ENCODE measurements at places on chromosomes 7 and 10.

- H3K27ac ChIP-seq = no peak overlapping the region
- DNase-seq = no peak
- no peaks in the 10 kb centered on the region for H3K4me1 ChIP-seq
- H3K36me3 ChIP-seq = peaks cover 6% of the 10 kb centered on the region
Observed at GRCh38 chr7:102446387-102447156, 13.2 kb downstream of the ORAI2 start.

DNA sequence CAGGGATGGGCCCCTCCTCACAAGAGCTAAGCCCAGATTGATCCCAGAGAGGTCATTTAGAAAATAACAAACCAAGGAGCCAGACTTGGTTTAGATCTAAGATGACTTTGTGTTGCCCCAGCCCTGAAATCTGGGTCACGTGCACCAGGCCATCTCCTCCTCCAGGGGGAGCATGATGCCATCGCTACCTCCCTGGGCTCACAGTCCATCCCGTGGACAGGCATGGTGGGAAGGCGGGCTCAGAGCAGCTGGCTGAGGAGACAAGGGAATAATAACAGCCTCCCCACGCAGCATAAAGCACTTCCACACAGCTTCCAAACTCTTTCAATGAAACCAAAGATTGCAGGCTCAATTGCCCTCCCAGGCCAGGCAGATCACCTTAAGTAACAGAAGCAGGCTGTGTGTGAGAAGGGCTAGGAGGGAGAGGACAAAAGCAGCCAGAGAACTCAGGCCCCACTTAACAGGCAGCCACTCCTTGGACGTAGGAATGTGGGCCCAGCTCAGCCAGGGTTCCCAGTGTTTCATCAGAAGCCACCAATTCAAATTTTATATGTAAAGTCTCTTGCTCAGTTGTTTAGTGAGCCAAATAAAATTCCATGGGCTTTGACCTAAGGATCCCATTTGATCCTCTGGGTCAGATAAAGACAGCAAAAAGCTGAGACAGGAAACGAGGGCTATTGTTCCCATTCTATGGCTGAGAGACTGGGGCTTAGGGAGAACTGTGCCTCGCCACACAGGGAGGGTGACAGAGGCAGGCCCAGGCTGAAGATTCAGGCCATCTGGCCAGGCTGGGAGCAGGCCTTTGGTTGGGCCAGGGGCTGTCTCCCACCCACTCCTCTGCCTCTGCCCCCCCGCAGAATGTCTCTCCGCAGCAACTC, 100.2 kb downstream of the COL13A1 start:
- DNase-seq = peak; percentile 47
- H3K27me3 ChIP-seq = no peaks in the 10 kb centered on the region
- no peaks in the 10 kb centered on the region for H3K36me3 ChIP-seq
- H3K4me3 ChIP-seq = no peak overlapping the region
- H3K4me1 ChIP-seq = no peaks in the 10 kb centered on the region
- no peak overlapping the region for H3K27ac ChIP-seq

DNA sequence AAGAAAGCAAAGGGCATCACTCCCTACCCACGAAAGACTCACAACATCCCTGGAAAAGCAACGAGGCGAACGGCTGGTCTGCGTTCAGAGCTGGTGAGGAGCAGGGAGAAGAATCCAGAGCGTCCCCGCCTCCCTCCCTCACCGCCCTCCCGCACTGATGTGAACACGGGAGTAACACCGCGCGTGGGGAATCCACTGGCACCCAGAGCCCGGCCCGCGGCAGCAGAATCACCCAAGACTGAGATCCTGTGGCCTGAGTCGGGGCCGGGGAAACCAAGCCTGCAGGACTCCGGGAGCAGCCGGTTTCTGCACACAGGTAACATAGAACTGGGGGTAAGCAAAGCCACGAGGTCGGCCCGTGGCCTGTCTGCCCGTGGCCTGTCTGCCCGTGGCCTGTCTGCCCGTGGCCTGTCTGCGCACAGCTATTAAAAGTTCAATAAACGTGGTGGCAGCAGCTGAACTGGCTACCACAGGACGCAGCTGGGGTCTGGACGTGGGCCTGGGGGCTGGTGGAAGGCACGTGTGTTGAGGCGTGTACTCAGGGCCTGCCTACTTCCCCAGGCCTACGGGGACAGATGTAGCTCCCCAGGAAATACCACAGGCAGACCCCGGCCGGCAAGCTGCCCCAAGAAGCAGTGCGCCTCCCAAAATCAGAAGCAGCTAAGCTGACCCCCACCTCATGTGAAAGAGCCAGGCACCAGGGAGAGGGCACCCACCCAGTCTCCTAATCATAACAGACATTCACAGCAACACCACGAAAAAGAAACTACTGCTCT, 23.0 kb downstream of the DIP2C start:
- H3K4me3 ChIP-seq = peak overlapping the region; percentile 83
- H3K27me3 ChIP-seq = no peaks in the 10 kb centered on the region
- H3K36me3 ChIP-seq = no peaks in the 10 kb centered on the region

DNA sequence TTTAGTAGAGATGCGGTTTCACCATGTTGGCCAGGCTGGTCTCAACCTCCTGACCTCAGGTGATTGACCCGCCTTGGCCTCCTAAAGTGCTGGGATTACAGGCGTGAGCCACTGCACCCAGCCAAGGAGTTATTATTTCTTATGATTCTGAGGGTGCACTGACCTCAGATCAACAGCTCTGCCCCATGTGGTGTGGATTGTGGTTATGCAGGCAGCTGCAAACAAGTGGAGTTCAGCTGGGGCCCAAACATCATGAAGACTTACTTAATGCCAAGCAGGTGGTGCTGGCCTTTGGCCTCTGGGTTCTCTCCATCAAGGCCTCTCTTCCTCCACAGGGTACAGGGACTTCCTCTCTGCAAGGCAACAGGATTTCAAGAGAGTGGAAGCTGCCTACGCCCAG, 45.1 kb upstream of the OPTN start:
- H3K4me1 ChIP-seq = no peaks in the 10 kb centered on the region
- H3K27me3 ChIP-seq = peaks cover 4% of the 10 kb centered on the region
- no peak for DNase-seq
- H3K4me3 ChIP-seq = no peak overlapping the region
- no peaks in the 10 kb centered on the region for H3K36me3 ChIP-seq

DNA sequence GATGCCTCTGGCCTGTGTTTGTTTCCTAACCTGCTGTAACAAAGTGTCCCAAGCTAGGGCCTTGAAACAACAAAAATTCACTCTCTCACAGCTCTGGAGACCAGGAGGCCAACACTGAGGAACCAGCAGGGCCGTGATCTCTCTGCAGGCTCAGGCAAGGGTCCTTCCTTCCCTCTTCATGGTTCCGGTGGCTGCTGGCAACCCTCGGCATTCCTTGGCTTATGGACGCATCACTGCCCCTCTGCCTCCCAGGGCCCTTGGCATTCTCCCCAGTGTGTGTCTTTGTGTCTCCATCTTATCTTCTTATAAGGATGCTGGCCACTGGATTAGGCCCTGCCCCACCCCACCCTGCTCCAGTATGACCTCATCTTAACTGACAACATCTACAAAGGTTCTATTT, 17.0 kb downstream of the CNPY1 start:
- no peak for DNase-seq
- no peak overlapping the region for H3K27ac ChIP-seq
- peaks cover 23% of the 10 kb centered on the region for H3K27me3 ChIP-seq
- no peaks in the 10 kb centered on the region for H3K36me3 ChIP-seq
- no peak overlapping the region for H3K4me3 ChIP-seq

DNA sequence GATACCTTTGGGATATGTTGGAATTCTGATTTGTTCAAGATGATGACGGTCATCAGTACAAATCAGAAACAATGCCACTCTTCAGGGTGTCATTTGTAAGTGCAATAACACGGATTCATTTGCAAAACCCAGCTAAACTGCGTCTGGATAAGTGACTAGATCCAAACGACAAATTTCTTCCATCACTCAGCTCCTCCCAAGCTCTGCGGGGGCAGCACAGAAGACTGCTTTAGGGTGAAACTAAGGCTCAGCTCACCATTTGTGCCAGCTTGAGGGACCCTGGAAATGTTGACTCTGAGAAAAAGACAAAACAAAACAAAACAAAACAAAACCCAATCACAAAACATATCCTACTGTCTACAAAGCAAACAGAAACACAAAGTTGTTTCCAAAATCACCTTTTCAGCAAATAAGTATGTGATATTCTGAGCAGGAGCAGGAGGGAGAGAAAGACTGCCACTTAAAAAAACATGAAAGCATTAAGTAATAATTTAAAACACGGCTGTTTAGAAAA, 8.0 kb downstream of the EVX1 start:
- H3K27me3 ChIP-seq = peaks cover 83% of the 10 kb centered on the region
- no peak overlapping the region for H3K27ac ChIP-seq
- no peaks in the 10 kb centered on the region for H3K4me1 ChIP-seq
- no peak overlapping the region for H3K4me3 ChIP-seq

GRCh38 chr7:151736403-151736909, 140.5 kb downstream of the PRKAG2 start:
- peak overlapping the region; percentile 72 for H3K27ac ChIP-seq
- H3K36me3 ChIP-seq = no peaks in the 10 kb centered on the region
- peak; percentile 99 for DNase-seq

GRCh38 chr10:44398747-44399658, 14.1 kb upstream of the CXCL12 start:
- H3K4me1 ChIP-seq = no peaks in the 10 kb centered on the region
- no peak overlapping the region for H3K4me3 ChIP-seq
- no peak for DNase-seq
- no peaks in the 10 kb centered on the region for H3K36me3 ChIP-seq
- peaks cover 12% of the 10 kb centered on the region for H3K27me3 ChIP-seq

DNA sequence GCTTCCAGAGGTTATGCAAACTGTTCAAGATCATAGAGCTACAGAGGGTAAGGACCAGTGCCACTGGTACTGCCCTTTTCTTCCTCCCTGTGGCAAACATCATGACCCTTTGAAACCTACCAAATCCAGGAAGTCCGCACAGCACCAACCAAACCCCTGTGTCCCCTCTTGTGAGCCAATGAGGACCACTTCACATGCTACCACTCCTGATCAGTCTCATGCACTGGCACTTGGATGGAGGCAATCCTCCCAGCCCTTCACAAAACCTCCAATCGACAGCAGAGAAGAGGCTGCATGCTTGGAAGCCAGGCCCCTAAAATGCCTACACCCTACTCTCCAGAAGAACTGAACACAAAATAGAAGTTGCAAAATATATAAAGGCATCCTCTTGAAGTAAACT, 248.0 kb downstream of the TNS3 start:
- H3K27me3 ChIP-seq = no peaks in the 10 kb centered on the region
- no peak overlapping the region for H3K4me3 ChIP-seq
- no peak overlapping the region for H3K27ac ChIP-seq
- H3K4me1 ChIP-seq = peaks cover 22% of the 10 kb centered on the region
- no peak for DNase-seq
- H3K36me3 ChIP-seq = peaks cover 3% of the 10 kb centered on the region

DNA sequence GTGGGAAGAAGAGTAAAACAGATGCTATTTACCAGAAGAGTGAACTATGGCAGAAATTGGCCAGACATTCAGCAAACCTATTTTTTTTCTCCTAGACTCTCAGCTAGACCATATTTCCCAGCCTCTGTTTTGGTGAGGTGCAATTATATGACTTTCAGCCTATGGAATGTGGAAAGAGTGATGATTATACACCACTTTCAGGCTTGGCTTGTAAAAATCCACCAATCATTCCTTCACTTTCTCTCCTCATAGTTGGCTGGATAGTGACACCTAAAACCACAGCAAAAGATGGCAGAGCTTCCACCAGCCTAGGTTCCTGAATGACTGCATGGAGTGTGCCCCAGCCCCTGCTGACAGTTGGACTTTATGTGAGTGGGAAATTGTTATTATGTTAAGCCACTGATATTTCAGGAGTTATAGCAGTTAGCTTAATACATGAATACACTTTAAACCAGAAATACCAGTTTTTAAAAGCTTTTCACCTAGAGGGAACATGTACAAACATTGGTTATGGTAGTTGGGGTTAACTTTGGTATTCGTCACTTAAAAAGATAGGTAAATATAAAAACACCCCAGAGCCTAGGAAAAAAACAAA, 19.1 kb upstream of the TNKS2 start:
- DNase-seq = no peak
- no peak overlapping the region for H3K4me3 ChIP-seq
- no peaks in the 10 kb centered on the region for H3K4me1 ChIP-seq
- H3K27me3 ChIP-seq = peaks cover 8% of the 10 kb centered on the region
- H3K27ac ChIP-seq = no peak overlapping the region

DNA sequence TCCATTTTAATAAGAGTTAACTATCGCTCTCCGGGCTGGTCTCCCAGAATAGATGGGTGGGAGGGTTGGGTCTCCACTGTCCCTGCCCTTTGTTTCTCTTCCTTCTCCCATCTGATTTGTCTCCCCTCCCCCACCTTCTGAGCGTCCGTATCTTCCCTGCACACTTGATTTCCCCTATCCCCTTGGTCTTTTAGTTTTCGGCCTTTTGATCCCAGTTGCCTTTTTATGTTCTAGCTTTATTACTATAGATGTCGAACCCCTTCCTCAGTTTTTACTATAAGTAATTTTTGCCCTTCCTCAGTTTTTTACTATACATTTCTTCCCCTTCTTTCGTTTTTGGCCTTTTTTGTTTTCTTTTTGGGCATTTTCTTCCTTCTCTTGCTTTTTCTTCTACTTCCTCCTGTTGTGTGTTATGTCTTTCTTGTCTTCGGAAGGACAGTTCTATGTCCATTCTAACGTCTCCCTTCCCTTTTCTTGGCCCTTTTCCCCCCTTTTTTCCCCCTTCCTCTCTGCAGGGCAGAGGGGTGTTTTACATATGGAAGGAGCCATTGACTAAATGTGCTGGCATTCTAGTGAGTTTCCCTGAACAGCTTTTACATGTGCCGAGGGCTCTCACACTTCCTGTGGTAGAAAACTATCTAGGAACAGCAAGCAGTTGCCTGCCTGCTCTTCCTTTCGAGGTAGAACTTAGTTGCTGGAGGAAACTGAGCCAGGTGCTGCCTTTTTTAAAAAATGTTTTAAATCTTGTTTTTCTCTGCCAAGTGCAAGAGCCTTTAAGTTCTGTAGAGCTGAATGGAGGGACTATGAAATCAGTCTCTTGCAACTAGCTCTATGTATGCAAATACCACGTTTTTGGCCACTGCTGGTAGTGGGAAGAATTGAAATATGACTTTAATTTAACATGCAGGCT, 2.8 kb downstream of the TET1 start:
- no peaks in the 10 kb centered on the region for H3K27me3 ChIP-seq
- H3K4me3 ChIP-seq = peak overlapping the region; percentile 53
- DNase-seq = peak; percentile 67
- no peaks in the 10 kb centered on the region for H3K36me3 ChIP-seq
- H3K4me1 ChIP-seq = peaks cover 4% of the 10 kb centered on the region
- H3K27ac ChIP-seq = peak overlapping the region; percentile 69

- no peaks in the 10 kb centered on the region for H3K4me1 ChIP-seq
- no peak overlapping the region for H3K4me3 ChIP-seq
- H3K36me3 ChIP-seq = no peaks in the 10 kb centered on the region
- no peaks in the 10 kb centered on the region for H3K27me3 ChIP-seq
- H3K27ac ChIP-seq = no peak overlapping the region
Observed at GRCh38 chr10:77428691-77429395, 208.8 kb downstream of the KCNMA1 start.
